ENCODE measurements at places on chromosomes 11 and 22.

- DNase-seq = no peak
- no peak overlapping the region for H3K4me3 ChIP-seq
- no peak overlapping the region for H3K27ac ChIP-seq
- H3K36me3 ChIP-seq = no peaks in the 10 kb centered on the region
- no peaks in the 10 kb centered on the region for H3K4me1 ChIP-seq
Measured at GRCh38 chr11:70760416-70761020, 362.2 kb downstream of the CTTN start.

DNA sequence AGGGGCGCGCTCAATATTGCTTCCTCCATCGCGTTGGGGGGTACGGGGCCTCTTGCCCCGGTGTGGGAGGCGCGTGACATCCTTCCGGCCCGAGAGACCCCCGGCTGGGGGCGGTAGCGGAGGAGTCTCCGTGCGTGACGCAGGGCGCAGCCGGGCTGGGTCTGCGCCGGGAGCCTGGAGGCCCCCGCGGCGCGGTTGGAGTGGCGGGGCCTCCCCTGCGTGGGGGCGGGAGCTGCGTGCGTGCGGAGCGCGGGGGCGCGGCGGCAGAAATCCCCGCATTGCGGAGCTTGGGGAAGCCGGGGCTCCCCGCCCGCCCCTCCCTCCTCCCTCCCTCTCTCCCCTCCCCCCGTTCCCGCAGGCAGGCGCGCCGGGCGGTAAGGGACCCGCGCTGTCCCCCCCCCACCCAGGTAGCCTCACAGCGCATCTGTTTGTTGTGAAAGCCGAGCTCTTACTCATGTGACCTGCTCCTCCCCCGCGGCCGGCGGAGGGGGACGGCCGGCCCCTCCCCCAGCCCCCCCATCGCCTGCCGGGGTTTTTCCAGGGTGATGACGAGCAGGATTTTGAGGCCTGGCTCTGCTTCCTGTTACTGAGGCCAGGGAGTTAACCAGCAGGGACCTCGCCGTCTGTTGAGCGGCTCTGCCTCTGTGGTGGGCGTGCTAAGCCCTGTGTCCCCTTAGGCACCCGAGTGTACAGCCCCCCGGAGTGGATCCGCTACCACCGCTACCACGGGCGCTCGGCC, 1.6 kb downstream of the PIM3 start:
- H3K27ac ChIP-seq = peak overlapping the region; percentile 87
- H3K27me3 ChIP-seq = no peaks in the 10 kb centered on the region
- H3K36me3 ChIP-seq = peaks cover 23% of the 10 kb centered on the region

- H3K4me1 ChIP-seq = peaks cover 29% of the 10 kb centered on the region
- no peak overlapping the region for H3K27ac ChIP-seq
- no peaks in the 10 kb centered on the region for H3K36me3 ChIP-seq
- peaks cover 25% of the 10 kb centered on the region for H3K27me3 ChIP-seq
- DNase-seq = no peak
- H3K4me3 ChIP-seq = no peak overlapping the region
Measured at GRCh38 chr22:24500277-24500820, 5.2 kb downstream of the UPB1 start.

DNA sequence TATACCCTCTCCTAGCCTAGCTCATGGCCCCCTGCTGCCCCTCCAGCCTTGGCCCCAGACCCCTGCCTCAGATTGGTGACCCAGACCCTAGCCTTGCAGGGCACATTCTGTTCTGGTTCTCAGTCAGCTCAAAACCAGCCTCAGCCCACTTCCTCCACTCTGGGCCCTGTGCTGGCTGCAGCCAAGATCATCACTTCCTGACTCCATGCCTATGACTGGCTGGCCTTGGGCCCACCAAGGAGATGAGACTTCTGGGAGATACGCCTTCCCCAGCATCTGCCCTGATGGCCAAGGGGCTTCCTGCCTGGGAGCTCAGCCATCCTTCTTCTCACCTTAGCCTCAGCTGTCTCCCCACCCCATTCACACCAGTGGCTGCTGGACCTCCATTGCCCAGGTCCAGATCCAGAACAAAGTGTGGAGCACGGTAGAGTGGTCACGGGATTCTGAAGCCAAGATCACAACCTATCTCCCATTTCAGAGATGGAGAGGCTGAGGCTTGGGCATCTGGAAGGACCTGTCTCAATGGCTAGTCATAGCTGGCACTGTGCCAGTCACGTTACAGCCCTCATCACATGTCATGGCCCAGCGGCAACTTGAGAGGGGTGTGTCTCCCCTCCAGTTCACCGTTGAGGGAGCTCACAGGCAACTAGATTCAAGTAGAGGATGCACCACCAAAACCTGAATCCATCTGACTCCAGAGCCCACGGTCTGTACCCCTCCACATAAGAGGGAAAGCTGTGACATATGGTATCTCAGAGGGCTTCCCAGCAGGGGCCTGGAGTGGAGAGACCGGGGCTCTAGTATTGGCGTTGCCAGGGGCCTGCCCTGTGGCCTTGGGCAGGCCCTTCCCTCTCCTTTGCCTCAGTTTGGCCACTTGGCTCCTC, 43.0 kb upstream of the KLHL35 start:
- no peaks in the 10 kb centered on the region for H3K27me3 ChIP-seq
- peaks cover 35% of the 10 kb centered on the region for H3K4me1 ChIP-seq
- peak; percentile 88 for DNase-seq

GRCh38 chr11:128663824-128664223, 30.0 kb upstream of the FLI1 start:
- H3K4me3 ChIP-seq = no peak overlapping the region
- no peak overlapping the region for H3K27ac ChIP-seq
- H3K27me3 ChIP-seq = peaks cover 28% of the 10 kb centered on the region
- no peaks in the 10 kb centered on the region for H3K36me3 ChIP-seq

- no peak overlapping the region for H3K4me3 ChIP-seq
- no peak for DNase-seq
- H3K27ac ChIP-seq = no peak overlapping the region
- H3K4me1 ChIP-seq = no peaks in the 10 kb centered on the region
- no peaks in the 10 kb centered on the region for H3K36me3 ChIP-seq
- no peaks in the 10 kb centered on the region for H3K27me3 ChIP-seq
Measured at GRCh38 chr11:79226126-79226525, 214.7 kb downstream of the TENM4 start.

- H3K4me1 ChIP-seq = no peaks in the 10 kb centered on the region
- peaks cover 11% of the 10 kb centered on the region for H3K27me3 ChIP-seq
- DNase-seq = no peak
- no peaks in the 10 kb centered on the region for H3K36me3 ChIP-seq
Measured at GRCh38 chr11:1375161-1375954, 14.4 kb upstream of the BRSK2 start.

GRCh38 chr11:74443071-74443864, 24.1 kb downstream of the KCNE3 start:
- no peak overlapping the region for H3K4me3 ChIP-seq
- peaks cover 10% of the 10 kb centered on the region for H3K27me3 ChIP-seq

DNA sequence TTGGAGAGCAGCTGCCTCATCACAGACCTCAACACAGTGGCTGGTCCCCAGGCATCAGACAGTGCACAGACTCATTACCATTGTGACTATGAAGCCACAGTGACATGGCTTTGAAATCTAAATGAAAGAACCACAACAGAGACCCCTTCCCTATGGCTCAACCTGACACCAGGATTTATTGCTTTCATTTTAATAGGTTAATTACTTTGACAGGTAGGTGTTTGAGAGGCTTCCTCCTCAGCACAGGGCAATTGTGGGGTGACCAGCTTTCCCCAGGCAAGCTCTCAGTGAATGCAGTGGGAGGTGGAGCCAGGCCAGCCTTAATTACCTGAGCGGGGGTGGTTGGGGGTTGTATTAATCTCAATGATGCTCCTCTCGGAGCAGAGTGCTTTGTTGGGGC, 102.3 kb downstream of the CHST1 start:
- DNase-seq = no peak
- peaks cover 2% of the 10 kb centered on the region for H3K27me3 ChIP-seq
- no peak overlapping the region for H3K4me3 ChIP-seq
- H3K4me1 ChIP-seq = no peaks in the 10 kb centered on the region
- H3K27ac ChIP-seq = no peak overlapping the region

- no peak for DNase-seq
- H3K27ac ChIP-seq = no peak overlapping the region
- peaks cover 50% of the 10 kb centered on the region for H3K27me3 ChIP-seq
- H3K4me1 ChIP-seq = peaks cover 3% of the 10 kb centered on the region
- no peaks in the 10 kb centered on the region for H3K36me3 ChIP-seq
- H3K4me3 ChIP-seq = no peak overlapping the region
Measured at GRCh38 chr22:24681236-24681635, 78.2 kb downstream of the GGT1 start.

DNA sequence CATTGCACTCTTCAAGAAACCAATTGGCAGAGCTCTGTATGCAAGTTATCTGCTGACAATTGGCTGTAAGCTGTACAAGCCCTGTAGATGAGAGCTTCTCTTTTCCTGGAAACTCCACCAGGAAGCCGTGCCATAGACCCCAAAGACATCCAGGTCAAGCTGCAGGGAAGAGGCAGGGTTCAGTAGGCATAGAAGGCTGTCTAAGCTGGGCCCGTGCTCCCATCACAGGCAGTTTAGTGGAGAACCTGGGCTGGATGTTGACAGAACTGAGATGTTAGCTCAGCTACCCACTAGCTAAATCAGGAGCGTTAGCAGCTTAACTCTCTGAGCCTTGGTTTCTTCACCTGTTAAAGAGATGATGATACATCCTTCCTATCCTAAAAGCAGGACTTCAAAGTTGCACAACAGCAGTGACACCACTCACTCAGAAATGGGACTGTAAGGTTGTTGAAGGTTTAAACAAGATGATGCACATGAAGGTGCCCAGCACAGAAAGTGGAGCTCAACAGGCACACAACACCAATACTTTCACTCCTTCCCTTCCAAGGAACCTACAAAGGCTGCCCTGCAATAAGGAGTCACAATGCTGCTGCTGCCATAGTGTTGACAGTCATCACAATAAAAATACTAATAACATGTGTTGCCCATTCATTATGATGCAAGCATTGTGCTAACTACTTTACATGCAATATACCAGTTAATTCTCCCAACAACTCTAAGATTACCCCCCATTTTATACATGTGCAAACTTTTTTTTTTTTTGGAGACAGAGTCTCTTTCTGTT, 115.4 kb downstream of the ZBTB16 start:
- peaks cover 52% of the 10 kb centered on the region for H3K4me1 ChIP-seq
- DNase-seq = no peak
- no peaks in the 10 kb centered on the region for H3K27me3 ChIP-seq
- no peaks in the 10 kb centered on the region for H3K36me3 ChIP-seq
- H3K4me3 ChIP-seq = no peak overlapping the region

DNA sequence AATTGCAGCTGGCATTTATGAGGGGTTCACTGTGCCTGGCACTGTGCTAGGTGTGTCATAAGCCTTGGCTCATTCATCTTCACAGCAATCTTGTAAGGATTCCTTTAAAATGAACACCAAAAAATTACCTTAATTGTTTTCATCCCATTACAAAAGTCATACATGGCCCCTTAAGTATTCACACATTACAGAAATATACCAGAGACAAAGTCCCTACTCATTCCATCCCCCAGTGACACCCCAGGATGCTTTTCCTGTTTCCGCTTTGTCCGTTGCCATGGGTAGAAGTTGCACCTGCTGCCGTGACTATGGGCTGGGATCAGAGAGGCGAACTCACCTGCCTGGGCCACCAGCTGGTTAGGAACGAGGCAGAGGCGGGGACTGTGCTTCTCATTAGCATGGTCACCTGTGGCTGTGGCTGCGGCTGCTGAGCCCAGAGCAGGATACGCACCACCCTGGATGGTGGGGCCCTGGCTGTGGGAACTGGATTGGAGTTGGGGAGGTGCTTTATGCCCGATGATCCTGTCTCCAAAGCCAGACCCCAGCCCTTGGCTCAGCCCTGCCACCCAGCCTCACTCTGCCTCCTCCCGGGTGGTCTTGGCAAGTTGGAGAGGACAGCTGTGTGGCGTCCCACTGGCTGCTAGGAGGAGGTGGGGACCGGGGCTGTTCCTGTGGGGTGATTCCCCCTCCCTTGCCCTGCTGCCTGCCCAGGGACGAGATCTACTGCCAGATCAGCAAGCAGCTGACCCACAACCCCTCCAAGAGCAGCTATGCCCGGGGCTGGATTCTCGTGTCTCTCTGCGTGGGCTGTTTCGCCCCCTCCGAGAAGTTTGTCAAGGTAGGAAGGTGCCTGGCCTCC, 60.8 kb downstream of the MYO7A start:
- H3K4me3 ChIP-seq = no peak overlapping the region
- peaks cover 4% of the 10 kb centered on the region for H3K27me3 ChIP-seq
- H3K36me3 ChIP-seq = no peaks in the 10 kb centered on the region
- DNase-seq = no peak
- no peak overlapping the region for H3K27ac ChIP-seq

GRCh38 chr11:10692531-10693115, 932 bp downstream of the IRAG1 start:
- no peak overlapping the region for H3K27ac ChIP-seq
- no peaks in the 10 kb centered on the region for H3K4me1 ChIP-seq
- no peak overlapping the region for H3K4me3 ChIP-seq
- peaks cover 10% of the 10 kb centered on the region for H3K27me3 ChIP-seq
- DNase-seq = no peak

DNA sequence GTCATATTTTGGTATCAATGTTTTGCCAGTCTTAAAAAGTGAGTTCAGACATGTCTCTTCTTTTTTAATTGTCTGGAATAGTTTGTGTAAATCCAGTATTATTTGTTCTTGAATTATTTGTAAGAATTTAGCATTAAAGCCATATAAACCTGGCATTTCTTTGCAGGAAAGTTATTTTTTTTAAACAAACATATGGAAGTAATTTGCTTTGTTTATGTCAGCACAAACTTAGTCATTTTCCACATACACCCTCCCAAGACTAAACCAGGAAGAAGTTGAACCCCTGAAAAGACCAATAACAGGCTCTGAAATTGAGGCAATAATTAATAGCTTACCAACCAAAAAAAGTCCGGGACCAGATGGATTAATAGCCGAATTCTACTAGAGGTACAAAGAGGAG, 9.1 kb upstream of the CCDC81 start:
- peaks cover 3% of the 10 kb centered on the region for H3K27me3 ChIP-seq
- no peak for DNase-seq
- no peak overlapping the region for H3K27ac ChIP-seq
- no peaks in the 10 kb centered on the region for H3K4me1 ChIP-seq
- peaks cover 1% of the 10 kb centered on the region for H3K36me3 ChIP-seq

- H3K4me1 ChIP-seq = no peaks in the 10 kb centered on the region
- H3K27ac ChIP-seq = no peak overlapping the region
- H3K36me3 ChIP-seq = no peaks in the 10 kb centered on the region
- no peak overlapping the region for H3K4me3 ChIP-seq
Measured at GRCh38 chr11:30488304-30488998, 97.7 kb downstream of the MPPED2 start.

DNA sequence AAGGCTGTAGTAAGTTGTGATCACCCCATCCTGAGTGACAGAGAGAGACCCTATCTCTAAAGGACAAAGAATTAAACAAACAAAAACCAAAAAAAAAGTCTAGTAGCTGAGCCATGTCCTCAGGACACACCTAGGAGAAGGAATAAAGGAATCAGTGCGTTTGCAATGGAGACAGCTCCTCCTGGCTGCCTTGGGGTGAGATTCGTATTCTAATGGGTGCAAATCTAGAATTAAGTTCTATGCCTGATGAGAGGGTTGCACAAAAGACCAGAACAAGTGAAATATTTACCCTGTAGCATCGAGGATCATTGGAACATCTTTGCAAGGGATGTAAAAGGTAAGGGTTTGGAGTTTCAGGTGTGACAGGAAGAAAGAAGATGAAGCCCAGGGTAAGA, 70.3 kb upstream of the BMAL1 start:
- peak overlapping the region; percentile 82 for H3K27ac ChIP-seq
- no peaks in the 10 kb centered on the region for H3K36me3 ChIP-seq
- H3K4me1 ChIP-seq = peaks cover 43% of the 10 kb centered on the region
- no peaks in the 10 kb centered on the region for H3K27me3 ChIP-seq
